NCI-H1436 treated with DMSO at 0.1 percent for 48 hours (cell line): ENCODE measurements at places on chromosomes 16 and 17.

- no peak for DNase-seq
Measured at GRCh38 chr16:3968551-3968950, 88.0 kb upstream of the CREBBP start.

- DNase-seq: no peak
Measured at GRCh38 chr17:40612599-40613244, 34.9 kb downstream of the SMARCE1 start.

DNA sequence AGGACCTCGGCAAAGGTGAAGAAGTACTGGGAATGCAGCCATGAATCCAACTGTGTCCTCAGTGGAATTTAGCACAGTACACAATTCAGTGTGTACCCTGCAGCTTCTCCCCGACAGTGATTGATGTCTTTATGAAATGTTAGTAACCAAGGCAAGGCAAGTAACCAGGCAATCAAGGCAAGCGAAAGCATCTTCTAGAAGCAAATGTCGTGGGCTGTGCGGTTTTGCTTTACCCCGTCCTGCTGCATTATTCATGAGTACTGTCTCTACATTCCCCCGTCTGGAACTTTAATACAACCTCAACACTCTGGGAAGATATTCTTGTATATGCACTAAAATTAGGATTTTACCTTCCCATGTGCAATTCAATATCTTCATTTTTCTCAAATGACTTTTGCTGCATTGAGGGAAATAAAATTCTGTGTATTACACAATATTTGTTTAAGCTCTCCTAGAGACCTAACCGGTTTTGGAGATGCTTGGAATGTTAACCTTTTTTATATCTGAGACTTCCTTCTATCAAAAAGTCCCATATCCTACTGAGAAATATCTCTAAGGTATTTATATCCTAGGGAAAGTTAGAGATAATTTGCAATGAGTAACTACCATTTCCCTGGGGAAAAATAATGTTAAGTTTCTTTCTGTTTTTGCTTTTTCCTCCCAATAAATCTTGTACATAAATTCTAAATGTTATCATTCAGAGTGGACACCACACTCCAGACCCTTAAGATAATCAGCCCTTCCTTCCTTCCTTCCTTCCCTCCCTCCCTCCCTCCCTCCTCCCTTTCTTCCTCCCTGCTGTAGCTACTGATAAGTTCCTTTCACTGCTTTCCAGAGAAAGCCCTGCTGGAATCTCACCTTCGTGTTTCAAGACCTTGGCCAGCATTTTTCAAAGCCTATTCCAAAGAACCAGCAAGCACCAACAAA lies 51.9 kb upstream of the ADORA2B start:
- no peak for DNase-seq

- no peak for DNase-seq
Measured at GRCh38 chr17:75908201-75908600, 3.5 kb upstream of the MRPL38 start.

- DNase-seq: no peak
Measured at GRCh38 chr16:53159781-53160436, 105.1 kb downstream of the CHD9 start.

DNA sequence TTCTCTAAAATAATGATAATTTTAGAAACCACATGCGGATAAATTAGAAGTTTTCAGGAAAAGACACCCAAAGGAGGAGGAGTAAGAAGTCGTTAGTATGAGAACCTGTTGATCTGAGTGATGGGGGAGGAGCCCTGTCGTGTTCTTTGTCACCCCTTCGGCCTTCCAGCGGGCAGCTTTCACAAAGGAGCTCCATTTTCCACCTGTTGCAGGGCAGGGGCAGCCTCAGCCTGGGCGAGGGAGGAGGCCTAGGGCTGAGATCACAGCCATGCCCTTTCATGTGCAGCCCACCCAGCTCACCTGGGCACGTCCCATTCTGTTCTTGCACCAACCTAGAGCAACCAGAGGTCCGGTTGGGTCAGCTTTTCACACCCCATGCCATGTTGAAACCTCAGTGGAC lies 5.3 kb downstream of the DUSP14 start:
- no peak for DNase-seq

DNA sequence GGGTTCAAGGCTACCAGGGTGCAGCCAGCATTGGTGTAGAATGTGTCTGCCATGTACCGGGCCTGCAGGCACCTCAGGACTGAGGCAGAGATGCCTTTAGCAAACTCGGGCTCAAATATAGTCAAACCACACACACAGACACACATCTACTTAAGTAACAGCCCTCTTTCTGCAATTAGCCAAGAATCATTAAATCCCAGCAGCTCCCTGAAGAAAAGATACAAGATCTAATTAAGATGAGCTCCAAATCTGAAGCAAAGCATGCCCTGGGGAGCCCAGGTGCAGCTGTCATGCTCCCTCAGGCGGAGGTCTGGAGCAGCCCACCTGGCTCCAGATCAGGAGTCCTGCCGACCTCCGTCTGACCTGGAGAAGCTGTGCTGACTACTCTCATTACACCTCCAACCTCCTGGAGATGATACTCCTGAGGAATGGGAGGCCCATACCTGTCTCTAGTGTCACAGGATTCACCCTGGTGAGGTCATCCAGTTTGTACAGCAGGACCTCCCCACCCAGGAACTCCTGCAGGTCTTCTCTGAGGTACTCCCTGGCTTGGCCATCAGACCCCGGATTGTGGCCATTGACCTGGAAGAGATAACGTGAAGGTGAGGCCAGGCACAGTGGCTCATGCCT lies 6.9 kb downstream of the MYO19 start:
- no peak for DNase-seq

DNA sequence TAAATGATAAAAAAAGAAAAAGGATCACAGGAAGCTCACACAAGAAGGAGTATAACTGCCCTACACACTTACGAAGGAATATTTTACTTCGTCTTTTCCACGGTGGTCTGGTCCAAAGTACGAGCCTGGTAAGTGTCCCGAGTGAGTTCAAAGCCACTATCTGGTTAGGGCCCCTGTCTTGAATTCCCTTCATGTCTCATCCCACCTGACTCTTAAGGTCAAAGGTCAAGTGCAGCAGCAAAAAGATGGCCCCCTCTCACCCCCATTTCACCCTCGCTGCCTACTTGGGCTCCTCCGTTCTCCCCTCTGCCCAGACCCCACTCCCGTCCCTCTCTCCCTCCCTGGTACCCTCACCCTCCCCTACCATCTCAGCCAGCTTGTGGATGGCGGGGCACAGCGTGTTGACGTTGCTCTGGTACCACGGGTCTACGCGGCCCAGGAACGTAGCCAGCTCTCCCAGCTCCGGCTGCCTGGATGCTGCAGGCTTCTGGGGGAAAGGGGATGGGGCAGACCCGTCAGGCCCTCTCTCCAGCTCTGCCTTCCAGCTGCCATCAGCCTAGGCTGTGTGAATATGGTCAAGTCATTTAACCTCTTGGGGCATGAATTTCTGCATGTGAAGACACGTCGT lies 27.8 kb upstream of the MFSD6L start:
- DNase-seq: no peak

GRCh38 chr16:66342294-66342900 lies 24.1 kb upstream of the CDH5 start:
- DNase-seq: no peak

GRCh38 chr17:17570140-17570797 lies 21.2 kb downstream of the PEMT start:
- DNase-seq: no peak

GRCh38 chr16:73053364-73054124 lies 5.6 kb upstream of the ZFHX3 start:
- peak; percentile 51 for DNase-seq
